Effector memory CD4-positive, alpha-beta T cell (primary cell): ENCODE measurements at places on chromosomes 2 and 18.

DNA sequence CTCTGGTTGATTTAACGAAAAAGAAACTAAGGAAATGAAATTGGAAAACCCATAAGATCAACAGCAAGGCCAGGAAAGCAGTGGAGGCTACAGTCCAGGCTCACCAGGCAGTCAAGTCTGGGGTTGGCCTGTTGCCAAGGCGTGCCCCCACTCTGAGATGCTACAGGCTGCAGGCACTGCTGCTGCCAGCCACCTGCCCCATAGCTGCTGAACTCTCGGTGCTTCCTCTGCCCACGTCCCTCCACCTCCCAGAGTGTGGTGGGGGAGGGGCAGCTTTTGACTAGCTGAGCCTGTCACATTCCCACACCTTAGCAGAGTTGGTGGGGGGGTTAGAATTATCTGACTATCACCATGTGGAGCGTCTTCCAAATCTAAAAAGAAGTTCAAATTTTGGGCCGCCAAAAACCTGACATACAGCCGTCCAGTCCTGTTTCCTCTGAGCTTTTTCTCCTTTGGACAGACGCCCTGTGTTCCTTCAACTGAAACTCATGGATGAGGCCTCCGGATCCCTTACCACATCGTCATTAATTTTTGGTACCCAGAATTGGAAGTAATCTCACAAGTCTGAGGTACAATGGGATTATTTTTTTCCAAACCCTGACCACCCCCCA, 3.9 kb upstream of the SH3RF3 start:
- DNase-seq = no peak

DNA sequence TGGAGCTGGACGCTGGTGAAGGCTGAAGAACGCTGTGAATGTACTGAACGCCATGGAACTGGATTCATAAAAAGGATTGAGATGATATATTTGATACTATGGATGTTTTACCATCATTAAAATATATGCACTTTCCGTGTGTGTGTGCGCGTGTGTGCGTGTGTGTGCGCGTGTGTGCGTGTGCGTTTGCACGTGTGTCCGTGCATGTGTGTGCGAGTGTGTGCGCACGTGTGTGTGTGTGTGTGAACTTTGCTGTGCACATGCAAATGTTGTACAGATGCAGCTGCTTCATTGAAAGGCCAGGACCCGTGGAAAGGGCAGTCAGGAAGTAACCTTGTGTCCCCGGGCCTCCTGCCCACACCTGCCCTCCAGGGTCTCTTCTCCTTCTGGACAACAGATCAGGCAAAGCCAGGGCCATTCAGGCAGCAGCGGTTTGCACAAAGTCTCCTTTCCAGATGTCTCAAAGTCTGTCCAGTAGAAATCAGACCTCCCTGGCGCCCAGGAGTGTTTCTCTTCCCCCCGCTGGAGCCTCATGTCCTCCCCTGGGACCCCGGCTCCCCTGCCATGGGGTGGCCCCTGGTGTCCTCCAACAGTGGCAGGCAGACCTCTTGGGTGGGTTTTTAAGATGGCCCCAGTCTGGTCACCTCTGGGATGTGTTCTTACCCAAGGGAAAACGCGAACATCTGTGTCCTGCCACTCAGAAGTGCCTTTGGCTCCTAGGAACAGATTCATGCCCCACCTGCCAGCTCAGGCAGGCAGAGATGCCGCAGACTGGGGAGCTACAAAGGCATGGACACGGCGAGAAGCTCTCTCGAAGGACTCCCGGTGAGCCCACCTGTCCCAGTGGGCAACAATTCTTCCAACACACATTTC, 86.1 kb upstream of the GPC1 start:
- no peak for DNase-seq

DNA sequence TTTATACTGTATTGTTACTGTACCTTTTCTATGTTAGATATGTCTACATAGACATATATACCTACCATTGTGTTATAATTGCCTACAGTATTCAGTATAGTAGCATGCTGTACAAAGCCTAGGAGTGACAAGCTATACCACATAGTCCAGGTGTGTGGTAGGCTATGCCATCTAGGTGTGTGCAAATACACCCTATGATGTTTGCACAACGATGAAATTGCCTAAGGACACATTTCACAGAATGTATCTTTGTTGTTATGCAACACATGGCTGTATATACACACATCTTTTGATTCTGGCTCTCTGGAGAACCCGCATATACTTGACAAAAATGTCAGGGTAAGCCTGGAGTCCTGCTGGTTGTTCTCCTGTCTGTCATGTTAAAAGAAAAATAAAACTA, 85.1 kb downstream of the BCL2L11 start:
- DNase-seq = no peak

DNA sequence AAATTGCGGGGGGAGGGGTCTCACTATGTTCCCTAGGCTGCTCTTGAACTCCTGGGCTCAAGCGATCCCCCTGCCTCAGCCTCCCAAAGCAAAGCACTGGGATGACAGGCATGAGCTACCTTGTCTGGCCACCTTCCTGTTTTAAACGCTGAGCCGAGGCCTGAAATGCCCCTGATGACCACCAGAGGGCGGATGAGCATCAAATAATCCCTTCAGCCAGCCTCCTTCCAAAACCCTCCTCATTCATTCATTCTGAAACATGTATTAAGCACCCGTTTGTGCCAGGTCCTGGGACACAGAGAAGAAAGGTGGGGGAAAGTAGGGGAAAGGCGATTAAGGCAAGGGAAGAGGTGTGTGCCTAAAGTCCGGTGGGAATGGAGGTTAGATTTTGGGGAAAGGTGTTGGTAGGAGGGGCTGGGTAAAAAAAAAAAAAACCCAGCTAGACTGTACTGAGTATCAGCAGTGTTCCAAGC, 30.7 kb upstream of the PTMA start:
- peak; percentile 70 for DNase-seq

GRCh38 chr2:100427627-100428258, 10.3 kb upstream of the CHST10 start:
- peak; percentile 5 for DNase-seq

- DNase-seq = no peak
These were observed 166.5 kb downstream of the ASB1 start for GRCh38 chr2:238593236-238593635.

- DNase-seq = no peak
These were observed 28.9 kb downstream of the KCNF1 start for GRCh38 chr2:10940596-10940995.

- DNase-seq = no peak
These were observed 6.1 kb downstream of the PPP4R1 start for GRCh38 chr18:9608298-9608697.

DNA sequence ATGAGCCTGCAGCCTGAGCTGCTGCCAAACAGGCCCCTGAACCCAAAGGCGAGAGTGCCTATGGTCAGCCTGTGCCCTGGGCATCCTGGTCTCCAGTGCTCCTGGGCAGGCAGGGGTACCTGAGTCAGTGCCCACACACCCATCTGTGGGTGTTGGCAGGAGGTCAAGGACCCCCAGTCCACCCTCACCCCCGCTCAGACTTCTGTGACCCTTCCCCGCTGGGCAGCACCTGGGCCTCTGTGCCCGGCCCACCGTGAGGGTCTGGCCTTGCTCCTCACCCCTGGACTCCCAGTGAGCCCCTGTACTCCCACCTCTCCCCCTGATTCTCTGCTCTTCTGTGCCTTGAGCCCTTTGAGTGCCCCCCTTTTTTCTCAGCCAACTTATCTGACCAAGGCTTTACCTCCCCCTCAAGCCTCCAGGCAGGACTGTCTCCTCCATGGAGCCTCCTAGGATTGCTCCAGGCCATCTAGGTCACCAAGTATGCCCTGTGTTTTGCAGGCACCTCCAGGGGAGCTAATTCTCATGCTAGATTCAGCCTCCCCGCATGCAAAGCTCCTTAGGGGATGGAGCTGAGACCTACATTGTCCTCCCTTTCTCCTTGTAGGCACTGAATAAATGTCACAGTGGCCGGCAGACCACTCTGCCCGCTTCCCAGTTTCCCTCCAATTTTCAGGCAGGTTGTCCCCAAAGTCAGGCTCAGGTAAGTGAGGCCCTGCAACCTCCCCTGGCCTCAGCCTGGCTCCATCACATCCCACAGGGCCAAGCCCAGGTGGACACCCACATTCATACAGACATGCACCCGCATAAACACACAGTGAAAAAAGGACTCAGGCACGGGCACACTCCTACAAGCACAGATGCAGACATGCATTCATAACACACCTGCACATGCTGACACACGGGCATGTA, 21.9 kb upstream of the PTMA start:
- DNase-seq = no peak

GRCh38 chr18:35289727-35290093, 319 bp downstream of the ZSCAN30 start:
- DNase-seq = no peak

- no peak for DNase-seq
These were observed 481.0 kb upstream of the CDH2 start for GRCh38 chr18:28657961-28658360.

DNA sequence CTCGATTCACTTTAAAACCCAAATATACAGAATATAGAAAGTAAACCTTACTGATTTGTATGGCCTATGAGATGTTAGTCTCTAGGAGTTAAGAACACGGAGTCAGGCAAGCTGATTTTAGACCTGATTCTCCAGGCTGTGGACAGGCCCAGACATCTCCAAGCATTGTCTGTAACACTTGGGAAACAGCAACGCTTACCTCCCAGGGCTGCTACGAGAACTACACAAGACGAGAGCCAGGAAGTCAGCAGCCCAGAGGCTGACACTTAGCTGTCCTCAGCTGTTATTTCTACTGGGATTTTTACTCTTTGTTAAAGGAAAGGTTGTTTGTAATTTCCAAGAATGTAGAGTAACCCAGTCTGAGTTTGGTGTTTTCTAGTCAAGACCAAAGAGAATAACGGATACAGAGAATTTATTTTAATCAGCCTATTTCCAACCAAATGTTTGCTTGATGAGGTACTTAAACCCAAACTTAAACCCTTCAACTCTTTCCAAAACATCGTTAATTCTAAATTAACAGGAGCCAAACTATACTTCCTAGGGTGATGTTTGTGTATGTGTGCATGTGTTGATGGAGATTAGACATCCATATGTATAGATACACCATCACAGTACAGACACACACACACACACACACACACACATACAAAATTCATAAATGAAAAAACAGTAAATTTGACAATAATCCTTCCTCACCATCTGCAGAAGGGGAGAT, 123.4 kb downstream of the LAMA1 start:
- DNase-seq = no peak

- DNase-seq = no peak
These were observed 502.6 kb upstream of the RAB12 start for GRCh38 chr18:8106603-8107002.

- no peak for DNase-seq
These were observed 16.2 kb upstream of the SULT1C3 start for GRCh38 chr2:108223573-108223972.

- DNase-seq = no peak
These were observed 8.1 kb upstream of the SOS1 start for GRCh38 chr2:39128919-39129391.

DNA sequence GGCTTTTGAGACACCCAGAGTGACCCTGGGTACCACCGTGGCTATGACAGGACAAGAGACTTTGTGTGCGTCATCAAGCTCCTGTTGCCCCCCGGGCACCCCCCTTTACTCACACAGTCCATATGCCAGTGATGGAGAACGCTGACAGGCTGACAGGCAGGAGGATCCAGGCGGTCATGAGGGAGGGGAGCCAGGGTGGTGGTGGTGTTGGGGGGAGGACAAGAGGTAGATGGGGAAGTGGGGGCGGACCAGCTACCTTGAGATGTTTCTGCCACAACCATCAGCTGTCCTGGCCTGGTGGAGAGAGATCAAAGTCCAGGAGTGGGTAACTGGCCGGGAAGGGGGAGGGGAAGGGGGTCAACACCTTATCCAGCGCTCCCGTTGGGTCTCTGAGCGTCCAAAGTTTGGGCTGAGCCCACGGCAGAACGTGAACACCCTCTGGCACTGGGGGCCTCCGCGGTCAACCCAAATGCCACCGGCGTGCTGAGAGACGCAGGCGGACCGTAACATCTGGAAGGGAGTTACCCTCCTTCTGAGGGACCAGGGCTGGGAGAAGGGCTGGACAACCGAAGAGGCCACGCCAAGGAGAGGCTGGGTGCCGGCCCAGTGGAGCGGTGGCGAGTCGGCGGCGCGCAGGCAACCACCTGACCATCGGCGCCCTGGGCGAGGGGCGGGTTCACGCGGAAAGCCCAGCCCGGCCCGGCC, 575 bp downstream of the TMEM150A start:
- DNase-seq = no peak

- DNase-seq = no peak
These were observed 162.8 kb downstream of the TSN start for GRCh38 chr2:121918231-121918630.

GRCh38 chr2:19299032-19299431, 59.4 kb downstream of the OSR1 start:
- no peak for DNase-seq

GRCh38 chr2:68452158-68452900, 14.8 kb downstream of the FBXO48 start:
- DNase-seq = no peak

DNA sequence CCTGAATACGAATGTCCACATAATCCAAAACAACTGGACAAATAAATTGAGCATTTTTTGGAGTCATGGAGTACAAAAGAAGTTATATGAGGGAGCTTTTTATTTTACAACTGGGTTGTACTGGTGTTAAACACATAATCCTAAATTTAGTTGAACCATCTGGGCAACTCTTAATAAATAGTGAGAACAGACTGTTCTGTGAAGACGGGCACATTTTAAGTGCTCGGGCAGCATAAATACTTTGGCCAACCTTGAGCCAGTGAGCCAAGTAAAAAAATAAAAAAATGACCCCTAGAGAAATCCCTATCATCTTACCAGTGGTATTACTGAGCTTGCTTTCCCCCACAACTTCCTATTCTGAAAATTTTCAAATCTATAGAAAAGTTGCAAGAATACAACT, 50.9 kb upstream of the PSME4 start:
- DNase-seq = no peak

DNA sequence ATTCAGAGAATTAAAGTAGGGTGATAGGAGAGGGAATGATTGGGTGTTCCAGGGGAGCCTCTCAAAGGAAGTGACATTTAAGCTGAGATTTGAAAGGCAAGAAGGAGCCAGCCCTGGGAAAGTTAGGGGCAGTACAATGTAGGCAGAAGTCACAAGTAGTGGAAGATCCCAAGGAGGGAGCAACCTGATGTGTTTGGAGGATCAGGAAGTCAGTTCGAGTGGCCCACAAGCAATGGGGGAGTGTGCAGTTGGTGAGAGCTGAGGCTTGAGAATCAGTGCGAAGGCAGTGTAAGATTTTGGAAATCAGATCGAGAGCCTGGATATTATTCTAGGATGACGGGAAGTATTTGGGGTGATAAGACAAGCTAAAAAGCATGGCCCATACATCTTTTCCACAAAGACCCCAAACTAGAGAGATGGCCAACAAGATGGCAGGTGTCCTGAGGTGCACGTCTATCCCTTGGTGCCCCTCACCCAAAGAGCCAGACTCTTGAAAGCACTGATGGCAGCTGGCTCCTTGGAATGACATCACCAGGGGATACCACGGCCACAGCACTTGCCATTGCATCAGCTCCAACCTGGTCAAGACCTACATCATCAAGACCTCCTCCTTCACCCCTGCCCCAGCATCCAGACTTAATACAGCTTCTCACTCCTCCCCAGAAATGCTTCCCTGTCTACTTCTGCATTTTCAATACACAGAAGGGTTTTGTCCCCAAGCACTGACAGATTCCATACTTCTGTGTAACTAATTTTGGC, 127.3 kb downstream of the BCL2 start:
- DNase-seq = no peak

- no peak for DNase-seq
These were observed 6.9 kb upstream of the RALB start for GRCh38 chr2:120245520-120246332.
